ENCODE measurements at places on chromosomes 6 and 20.

DNA sequence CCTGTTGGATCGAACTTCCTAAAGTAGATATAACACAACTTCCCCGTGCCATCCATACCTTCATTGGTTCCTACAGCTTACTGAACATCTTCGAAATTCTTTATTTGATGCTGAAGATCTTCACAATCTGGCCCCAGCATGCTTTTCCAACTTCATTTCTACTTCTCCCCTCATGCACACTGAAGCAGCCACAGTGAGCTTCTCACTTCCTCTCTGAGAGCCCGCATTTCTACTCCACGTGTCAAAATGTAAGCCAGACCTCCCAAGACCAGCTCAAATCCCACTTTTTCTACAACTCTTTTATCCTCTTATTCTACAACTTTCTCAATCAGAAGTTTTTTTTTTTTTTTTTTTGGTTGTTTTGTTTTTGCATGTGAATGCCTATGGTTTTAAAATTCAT is 254.7 kb downstream of the GMPR start:
- DNase-seq, result no peak

DNA sequence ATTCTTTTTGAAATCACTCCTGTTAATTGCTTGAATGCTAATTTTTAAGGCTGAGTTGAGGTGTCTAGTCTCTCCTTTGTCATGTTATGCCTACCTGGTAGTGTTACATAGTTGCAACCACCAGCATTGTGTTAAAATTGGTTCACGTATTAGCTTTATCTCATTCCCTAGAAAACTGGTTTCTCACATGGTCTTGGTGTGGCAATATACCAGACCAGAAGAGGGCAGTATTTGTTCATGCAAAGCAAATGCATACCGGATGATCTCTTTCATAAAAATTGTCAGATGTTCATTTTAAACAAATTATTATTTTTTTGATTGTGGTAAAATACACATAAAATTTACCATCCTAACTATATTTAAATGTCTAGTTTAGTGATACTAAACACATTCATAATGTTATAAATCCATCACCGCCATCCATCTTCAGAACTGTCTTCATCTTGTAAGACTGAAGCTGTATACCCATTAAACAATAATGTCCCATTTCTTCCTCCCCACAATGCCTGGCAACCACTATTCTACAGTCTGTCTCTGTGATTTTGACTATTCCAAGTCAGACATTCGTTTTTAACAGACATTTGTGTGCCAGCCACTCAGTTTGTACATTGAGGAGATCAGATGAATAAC is 92.8 kb downstream of the ATRN start:
- DNase-seq, result peak; percentile 13

GRCh38 chr6:155120034-155120433 is 124.9 kb downstream of the TIAM2 start:
- no peak for DNase-seq

- no peak for DNase-seq
Measured at GRCh38 chr6:13098793-13099570, 229.4 kb downstream of the TBC1D7 start.

DNA sequence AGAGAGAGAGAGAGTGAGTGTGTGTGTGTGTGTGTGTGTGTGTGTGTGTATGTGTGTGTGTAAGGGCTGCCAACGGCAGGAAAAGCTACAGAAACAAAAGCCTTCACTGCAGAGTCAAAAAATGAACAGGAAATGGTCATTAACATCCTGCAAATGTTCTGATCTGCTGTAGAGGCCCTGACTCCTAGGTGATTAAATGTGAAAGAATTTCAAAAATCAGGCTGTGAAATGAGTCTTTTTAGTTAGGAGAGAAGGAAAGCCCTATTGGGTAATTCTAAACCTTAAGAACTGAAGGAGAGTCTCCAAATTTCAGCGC is 166.5 kb upstream of the MYLIP start:
- DNase-seq, result peak; percentile 37

DNA sequence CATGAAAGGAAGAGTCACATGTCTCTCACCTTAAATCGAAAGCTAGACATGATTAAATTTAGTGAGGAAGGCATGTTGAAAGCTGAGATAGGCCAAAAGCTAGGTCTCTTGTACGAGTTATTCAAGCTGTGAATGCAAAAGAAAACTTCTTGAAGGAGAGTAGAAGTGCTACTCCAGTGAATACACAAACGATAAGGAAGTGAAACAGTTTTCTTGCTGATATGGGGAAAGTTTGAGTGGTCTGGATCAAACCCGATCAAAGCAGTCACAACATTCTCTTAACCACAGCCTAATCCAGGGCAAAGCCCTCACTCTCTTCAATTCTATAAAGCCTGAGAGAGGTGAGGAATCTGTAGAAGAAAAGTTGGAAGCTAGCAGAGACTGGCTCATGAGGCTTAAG is 1.9 kb upstream of the TPD52L1 start:
- no peak for DNase-seq

DNA sequence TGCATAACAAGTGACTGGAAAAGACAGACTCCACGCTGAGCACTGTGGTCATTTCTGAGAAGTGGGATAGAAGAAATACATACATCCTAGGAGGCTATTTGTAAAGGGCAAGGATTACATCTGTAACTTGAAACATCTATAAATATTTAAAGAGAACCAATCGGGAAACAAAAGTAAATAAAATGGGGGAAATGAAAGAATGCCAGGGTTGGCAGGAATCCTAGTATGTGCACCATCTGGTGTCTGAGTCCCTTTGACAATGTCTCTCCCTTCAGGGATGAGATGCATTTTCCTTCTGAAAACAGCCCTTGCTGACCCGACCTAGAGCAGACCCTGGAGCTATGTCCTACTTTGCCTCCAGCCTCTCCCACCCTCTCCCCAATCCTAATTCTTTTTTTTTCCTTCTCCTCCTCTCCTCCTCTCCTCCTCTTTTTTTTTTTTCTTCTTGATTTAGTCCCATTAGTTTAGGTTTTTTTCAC is 53.2 kb downstream of the VSTM2L start:
- no peak for DNase-seq

- no peak for DNase-seq
Measured at GRCh38 chr6:148179786-148180185, 162.9 kb upstream of the SASH1 start.

GRCh38 chr6:87701344-87701675 is 723 bp downstream of the AKIRIN2 start:
- no peak for DNase-seq

GRCh38 chr6:42259841-42260395 is 42.3 kb upstream of the MRPS10 start:
- no peak for DNase-seq

DNA sequence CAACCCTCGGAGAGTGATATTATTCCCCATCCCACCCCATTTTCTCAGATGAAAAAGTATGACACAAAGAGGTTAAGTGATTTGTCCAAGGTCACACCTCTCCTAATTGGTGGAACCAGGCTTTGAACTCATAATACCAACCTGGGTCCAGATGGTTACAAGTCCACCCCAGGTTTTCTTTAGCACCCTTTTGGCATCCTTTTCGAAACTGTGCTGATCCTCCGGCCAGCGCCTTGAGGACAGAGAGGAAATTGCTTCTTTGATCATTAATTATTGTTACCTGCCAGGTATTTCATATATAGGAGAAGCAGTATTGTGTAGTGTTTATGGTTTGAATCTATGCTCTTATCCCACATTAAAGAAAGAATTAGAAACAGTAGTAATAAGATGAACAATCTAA is 29.3 kb upstream of the PDYN start:
- no peak for DNase-seq

GRCh38 chr6:38273325-38273724 is 366.4 kb downstream of the BTBD9 start:
- no peak for DNase-seq

DNA sequence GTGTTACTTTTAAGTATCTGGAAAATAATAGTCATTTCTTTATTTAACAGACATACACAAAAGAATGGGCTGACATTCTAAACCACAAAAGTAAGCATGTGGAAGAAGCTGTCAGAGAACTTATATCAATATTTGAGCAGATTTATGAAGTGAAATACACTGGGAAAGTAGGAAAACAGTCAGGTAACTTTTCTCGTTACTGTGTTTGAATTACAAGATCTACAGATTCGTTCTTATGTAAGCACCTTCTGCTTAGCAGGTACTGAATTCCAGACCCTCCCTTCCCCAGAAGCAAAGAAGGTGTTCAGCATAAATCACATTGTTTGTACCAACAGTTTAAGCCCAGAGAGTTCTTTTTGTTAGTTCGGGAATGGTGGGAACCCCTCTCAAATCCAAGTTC is 88.0 kb downstream of the DNAH8 start:
- no peak for DNase-seq

DNA sequence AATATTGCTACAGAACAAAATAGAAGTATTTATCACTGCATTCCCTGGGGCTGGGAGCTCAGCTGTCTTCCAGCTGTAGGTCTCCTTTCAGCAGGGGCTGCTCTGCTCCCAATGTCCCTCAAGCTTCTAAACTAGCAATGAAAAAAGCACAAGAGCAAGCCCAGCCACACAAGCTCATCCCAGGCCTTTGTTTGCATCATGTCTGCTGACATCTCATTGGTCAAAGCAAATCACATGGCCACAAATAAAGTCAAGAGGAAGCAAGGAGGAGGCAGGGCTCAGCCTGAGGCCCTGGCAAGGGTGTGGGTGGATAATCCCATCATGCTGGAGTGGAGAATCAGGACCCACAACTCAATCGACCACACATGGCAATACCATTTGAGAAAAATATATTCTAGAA is 2.2 kb upstream of the BFSP1 start:
- no peak for DNase-seq

DNA sequence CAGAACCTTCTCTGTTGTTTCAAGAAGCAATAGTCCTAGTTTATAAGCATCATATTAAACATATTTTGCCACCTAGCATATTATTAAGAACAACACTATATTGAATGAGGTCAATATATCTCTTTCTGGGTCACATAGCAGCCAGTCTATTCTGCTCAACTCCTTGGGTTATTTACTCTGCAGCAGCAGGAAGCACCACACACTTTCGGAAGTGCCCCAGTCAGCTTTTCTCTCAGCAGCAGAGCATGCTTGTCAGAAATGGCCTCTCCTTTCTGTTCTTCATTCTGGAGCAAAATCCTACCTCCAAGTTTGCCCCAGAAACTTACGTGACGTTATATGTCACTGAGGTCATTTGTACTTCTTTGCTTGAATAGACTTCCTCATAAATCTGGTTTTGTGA is 22.7 kb downstream of the CFAP206 start:
- no peak for DNase-seq

- DNase-seq, result no peak
Measured at GRCh38 chr20:58202044-58202443, 26.4 kb downstream of the ANKRD60 start.

DNA sequence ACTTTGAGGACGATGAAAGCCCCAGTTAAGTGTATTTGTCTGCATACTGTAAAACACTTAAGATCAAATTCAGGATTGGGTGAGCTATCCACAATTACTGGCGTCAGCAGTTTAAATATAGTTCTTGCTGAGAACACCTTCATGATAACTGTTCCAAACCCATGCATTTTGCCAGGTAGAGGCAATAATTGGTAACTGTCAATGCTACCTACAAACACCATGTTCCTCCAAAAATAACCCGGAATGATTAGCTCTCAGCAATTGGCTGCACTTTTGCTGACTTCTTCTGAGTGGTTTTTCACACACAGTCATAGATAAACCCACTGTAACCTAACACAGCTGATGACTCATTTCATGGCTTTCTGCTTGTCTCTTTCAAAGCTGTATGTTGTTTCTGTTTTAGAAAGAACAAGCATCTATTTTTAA is 1358.6 kb upstream of the GJE1 start:
- DNase-seq, result peak; percentile 13

DNA sequence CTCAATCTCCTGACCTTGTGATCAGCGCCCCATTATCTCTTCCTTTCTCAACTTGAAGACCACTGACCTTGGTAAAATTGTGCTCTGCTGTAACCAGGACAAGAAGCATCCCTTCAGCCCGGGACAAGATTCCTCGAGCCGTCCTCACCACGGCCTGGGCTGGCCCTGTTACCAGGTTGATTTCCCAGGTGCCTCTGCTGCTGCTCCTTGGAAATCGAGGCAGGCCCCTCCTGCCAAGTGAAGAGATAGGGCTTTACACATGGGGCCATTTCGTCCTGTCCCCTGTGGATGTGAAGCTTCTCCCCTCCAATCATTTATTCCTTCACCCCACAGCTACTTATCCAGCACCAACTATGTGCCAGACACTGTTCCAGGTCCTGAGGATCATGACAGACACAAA is 21.5 kb downstream of the RAB44 start:
- no peak for DNase-seq

DNA sequence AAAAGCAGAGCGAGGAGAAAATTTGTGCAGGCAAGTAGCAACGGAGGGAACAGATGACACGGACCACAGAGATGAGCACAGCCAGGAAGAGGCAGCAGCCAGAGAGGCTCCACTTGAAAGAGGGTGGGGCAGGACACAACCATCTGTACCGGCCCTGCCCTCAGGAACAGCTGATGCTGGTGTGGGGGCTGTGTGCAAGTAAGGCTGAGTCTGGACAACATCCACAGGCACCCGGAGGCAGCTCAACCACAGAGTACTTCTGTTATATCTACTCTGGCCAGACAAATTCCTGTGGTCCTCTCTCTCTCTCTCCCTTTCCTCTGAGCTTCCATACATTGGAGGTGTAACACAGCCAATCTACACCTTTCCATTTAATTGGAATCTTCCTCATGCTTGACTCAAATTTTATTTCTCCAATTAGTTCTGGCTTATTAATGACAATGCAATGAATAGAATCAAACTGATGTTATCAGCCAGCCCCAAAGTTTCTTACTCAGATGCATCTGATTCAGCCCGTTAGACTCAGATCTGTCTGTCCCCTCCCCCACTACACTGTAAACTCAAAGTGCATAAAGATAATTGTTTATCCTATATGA is 24.9 kb downstream of the KIF13A start:
- no peak for DNase-seq

DNA sequence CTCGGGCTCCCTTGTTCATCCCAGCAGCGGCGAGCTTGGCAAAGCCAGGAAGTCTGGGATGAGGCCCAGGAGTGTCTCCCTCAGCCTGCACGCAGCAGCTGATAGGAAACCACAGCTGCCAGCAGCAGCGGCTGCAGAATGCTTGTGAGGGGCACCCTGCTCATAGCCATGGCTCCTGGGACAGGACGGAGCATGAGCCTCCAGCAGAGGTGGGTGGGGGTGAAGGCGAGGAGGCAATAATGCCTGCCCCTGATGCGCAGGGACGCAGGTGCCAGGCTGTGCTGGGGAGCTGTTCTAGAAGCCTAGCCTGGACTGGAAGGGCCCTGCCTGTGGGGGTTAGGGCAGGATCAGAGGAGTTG is 157.9 kb downstream of the CD83 start:
- DNase-seq, result no peak

- DNase-seq, result no peak
Measured at GRCh38 chr6:156842598-156843250, 65.5 kb downstream of the ARID1B start.

DNA sequence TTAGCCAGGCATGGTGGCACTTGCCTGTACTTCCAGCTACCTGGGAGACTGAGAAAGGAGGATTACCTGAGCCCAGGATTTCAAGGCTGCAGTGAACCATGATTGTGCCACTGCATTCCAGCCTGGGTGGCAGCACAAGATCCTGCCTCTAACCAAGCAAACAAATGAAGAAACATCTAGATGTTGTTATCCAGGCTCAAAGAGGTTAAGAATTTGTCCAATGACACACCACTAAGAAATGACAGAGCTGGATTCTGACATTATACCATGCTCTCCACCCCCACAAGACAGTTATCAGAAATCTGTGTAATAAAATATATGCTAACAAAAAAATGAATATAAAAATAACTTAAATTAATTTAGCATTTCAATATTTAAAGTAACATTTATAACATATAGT is 925.5 kb upstream of the SLC35B3 start:
- DNase-seq, result no peak
